ENCODE measurements at places on chromosomes 4 and X.

DNA sequence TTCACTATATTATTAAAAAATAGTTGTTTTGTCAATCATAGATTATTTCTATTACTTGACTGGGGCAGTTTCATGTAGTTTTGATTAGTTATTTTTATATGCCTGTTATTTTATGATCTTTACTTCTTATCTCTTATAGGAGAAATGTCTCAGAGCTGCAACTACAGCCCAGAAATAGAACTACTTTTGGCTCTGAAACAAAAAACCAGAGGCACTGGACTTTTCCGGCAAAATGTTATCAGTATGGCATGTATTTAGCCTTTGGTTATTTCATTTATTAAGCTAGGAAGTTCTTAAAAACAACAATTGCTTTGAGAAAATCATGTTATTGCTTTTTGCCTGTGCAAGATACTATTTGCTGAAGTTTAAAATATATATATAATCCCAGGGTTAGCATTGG, 566.5 kb downstream of the ANKRD50 start:
- no peak for DNase-seq

DNA sequence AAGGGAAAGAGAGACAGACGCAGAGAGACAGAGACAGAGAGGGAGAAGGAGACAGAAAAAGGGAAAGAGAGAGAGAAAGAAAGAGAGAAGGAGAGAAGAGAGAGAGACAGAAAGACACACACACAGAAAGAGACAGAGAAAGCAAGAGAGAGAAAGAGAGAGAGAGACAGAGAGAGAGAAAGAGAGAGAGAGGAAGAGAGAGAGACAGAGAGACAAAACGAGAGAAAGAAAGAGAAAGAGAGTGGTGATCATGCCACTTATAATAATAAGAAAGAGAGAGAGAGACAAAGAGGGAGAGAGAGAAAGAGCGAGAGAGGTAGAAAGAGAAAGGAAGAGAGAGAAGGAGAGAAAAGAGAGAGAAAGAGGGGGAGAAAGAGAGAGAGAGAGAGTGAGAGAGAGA, 51.4 kb downstream of the SHOX start:
- no peak for DNase-seq

- no peak for DNase-seq
These were observed 169.8 kb downstream of the PARM1 start for GRCh38 chr4:75102787-75103085.

DNA sequence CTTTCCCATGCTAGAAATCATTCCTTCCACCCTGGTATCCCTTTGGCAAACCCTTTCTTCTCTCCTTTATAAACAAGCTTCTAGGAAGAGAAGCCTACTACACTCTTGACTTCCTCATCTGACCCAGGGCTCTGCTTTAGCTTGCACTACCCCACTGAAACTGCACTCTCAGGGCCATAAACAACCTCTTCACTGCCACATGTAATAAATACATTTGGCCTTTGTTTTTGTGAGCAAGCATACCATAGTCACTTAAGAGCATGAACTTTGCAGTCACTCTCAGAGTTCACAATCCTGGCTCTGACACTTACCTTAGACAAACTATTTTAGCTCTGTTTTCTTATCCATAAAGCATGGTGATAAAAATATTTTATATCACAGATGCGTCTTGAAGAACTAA, 50.7 kb upstream of the USP38 start:
- DNase-seq = no peak

- no peak for DNase-seq
These were observed 14.9 kb upstream of the EXOSC9 start for GRCh38 chr4:121786221-121786620.

- DNase-seq = no peak
These were observed 191.4 kb upstream of the LEF1 start for GRCh38 chr4:108359986-108360681.

GRCh38 chr4:53571936-53572599, 19.2 kb downstream of the LNX1 start:
- DNase-seq = no peak

DNA sequence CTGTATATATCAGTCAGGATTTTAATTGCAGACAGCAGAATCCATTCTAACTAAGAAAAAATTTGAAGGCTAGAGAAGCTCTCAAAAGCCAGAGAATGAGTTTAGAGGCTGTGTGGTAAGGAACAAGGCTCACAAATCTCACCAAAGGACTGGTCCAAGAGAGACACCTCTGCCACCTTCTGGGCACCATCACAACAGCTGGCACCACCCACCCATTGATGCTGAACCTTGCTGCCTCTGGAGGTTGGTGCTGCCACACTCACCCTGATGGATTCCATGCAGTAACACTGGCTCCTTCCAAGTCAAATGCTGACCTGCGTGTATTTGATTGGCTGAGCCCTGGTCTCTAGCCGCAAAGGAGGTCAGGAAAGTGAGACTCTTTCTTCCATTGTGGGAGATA, 100.8 kb downstream of the BEND2 start:
- no peak for DNase-seq

DNA sequence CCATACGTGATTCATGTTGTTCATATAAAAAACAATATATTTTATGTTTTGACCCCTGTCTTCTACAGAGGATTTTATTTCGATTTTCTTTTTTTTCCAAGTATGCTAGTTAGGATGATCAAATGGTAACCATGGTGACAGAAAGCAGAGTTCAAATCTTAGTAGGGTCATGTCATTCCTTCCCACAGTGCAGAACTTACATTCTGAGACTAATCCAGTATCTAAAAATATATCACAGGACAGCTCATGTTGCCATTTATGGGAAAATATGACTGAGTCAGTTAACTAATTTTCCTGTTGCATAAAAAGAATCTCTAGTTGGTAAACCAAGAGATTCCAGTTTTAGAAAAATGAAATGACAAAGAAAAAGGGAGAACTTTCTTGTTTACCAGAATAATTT, 209.5 kb downstream of the PARM1 start:
- no peak for DNase-seq

DNA sequence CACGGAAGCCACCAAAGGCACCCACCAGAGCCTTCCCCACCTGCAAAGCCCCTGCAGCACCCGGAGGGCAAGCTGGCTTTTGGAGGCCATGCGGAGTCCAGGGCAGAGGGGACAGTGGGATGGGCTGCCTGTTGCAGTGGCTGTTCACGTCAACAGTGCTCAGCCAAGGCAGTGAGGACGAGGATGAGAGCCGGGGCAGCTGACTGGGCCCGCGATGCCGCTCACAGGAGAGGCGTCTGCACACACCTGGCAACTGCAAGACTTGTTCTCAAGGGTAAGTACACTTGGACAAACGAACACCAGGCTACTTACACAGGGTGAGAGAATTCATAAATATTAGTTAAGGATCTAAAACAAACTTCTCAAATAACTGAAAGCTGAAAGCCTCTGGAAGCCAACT, 19.6 kb downstream of the FGFR3 start:
- no peak for DNase-seq

DNA sequence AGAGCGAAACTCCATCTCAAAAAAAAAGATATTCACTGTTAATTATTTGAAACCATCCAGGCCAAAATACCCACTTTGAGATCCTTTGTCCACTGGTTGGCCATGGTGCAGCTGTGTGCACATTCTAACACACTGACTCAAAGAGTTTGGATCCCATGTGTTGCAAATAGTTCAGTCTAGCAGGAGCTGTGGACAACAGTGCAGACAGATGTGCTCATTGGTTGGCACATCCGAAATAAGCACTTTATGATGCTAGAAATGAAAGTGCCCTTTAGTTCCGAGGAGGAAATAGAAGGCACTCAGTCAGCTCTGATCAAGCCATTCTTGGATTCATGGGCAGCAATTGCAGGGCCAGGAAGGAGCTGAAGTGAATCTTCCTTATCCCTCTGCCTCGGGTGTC, 63.0 kb upstream of the TMEM150C start:
- DNase-seq = no peak

- DNase-seq = no peak
These were observed 65.6 kb downstream of the JAKMIP1 start for GRCh38 chr4:6134612-6135220.

GRCh38 chr4:55035892-55036291, 89.5 kb downstream of the KDR start:
- DNase-seq = no peak

DNA sequence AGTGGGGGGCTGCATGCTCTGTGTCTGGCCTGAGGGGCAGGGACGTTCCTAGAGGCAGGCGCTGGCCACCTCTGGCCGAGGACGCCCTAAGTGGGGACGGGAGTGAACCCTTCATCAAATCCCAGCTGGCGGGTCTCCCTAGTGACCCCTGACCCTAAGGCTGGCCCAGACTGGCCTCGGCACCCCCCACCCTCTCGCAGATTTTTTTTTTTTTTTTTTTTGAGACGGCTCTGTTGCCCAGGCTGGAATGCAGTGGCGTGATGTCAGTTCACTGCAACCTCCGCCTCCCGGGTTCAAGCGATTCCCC, 988 bp upstream of the MXD4 start:
- DNase-seq = no peak

- no peak for DNase-seq
These were observed 203.3 kb downstream of the CLCN4 start for GRCh38 chrX:10360116-10360515.

DNA sequence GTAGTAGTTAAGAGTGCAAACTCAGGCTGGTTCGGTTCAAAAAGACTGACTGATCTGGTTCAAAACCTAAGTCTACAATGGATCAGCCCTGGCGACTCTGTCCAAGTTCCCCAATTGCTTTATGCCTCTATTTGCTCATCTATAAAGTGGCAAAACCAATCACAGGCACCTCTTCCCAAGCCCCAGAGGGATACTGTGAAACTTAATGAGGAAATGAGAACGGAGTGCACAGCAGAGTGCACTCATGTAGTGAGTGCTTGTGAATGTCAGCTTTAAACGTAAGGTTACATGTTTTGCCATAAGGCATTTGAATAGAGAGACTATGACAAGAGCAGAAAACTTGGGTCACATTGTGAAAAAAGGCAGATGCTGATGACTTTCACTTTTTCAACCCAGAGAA, 199.7 kb upstream of the KLF3 start:
- no peak for DNase-seq

DNA sequence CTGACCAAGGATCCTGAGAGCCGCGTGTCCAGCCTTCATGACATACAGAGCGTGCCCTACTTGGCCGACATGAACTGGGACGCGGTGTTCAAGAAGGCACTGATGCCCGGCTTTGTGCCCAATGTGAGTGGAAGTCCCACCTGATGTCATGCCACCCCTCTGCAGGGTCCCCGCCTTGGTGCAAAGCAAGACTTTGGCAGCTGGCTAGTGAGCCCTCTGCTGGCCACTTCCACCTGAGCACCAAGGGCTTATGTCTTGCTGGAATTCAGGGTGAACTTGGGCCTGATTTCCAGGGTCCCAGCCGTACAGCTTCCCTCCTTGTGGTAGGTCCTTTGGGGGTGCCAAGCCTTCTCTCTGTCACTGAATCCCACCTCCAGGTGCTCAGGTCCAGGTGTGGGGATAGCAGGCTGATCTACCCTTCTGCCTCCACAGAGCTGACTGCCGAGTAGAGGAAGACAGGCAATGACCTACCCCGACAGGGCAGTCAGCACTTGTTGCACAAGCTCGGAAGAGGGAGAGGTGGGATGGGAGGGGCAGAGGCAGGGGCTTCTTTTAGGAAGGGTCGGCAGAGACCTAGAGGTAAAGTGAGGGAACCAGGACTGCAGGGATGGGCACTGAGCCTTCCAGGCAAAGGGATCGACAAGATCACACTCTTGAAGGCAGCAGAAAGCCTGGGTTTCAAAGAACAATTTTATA, 248.1 kb downstream of the EVC2 start:
- no peak for DNase-seq

- DNase-seq = no peak
These were observed 57.5 kb upstream of the KLF3 start for GRCh38 chr4:38606587-38606905.

GRCh38 chr4:23135792-23136645, 443.3 kb downstream of the GBA3 start:
- no peak for DNase-seq

Measured in T1000 (cell line).